Left cardiac atrium (tissue), 4 donors: ENCODE measurements at places on chromosomes 12 and 14.

GRCh38 chr12:843609-844008, 91.2 kb downstream of the WNK1 start:
- no peak for DNase-seq

DNA sequence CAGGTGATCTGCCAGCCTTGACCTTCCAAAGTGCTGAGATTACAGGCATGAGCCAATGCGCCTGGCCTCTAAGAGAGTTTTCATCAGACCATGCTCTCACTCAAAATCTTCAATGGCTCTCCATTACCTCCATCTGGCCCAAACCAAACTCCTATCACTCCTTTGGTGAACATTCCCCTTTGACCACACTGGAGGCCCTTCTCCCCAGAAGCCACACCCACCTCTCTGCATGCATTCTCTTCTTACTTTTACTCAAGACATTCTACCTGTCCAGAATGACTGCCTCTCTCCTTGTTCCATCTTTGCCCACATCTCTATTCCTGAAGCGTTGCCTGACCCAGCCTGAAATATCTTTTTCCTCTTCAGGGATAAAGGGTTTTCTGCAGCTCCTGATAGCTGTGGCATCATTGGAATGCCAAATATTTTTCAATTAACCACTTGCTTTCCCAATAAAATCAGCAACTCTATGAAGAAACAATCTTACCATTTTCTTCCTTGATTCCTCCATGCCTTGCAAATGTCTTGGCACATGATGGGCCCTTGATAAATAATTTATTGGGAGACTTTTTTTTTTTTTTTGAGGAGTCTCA, 15.5 kb downstream of the PLEK2 start:
- DNase-seq = no peak

DNA sequence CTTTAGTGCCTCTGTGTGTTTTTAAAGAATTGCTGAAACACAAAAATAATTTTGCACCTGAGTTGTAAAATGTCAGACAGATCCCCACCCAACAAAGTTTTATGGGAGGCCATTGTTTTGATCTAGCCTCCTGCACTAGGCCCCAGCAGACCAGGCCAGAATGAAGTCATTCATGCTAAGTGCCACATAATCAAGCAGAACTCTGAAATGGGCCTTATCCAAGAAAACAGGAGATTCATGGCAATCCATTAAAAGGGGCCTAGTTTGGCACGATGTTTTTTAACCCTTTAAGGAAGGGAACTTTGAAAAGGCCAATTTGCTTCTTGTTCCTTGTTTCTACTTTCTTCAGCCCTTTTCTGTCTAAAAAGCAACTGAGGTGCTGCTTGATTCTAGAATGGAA, 260.9 kb downstream of the ITPR2 start:
- DNase-seq = no peak

GRCh38 chr14:74962493-74962892, 7.1 kb upstream of the PGF start:
- DNase-seq = no peak

- no peak for DNase-seq
These were observed 39.3 kb upstream of the RTRAF start for GRCh38 chr14:51950007-51950406.

DNA sequence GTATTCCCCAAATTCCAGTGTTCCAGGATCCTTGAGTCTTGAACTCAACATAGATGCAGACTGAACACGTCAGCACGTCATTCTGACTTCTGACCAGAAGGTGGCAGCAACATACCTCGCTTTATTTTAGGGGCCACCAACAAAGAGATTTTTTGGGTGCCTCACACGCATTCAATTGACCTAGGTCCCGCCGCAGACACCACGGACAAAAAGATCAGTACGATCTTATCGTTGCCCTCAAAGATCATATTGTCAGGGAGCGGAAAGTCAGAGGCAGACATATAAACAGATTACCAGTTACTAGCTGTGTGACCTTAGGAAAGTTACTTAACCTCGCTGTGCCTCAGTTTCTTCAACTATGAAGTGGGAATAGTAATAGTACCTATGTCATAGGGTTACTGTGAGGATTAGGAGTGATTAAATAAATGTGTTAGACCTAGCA, 6.5 kb upstream of the PRPH start:
- no peak for DNase-seq

GRCh38 chr14:95054346-95055280, 102.7 kb downstream of the DICER1 start:
- no peak for DNase-seq

DNA sequence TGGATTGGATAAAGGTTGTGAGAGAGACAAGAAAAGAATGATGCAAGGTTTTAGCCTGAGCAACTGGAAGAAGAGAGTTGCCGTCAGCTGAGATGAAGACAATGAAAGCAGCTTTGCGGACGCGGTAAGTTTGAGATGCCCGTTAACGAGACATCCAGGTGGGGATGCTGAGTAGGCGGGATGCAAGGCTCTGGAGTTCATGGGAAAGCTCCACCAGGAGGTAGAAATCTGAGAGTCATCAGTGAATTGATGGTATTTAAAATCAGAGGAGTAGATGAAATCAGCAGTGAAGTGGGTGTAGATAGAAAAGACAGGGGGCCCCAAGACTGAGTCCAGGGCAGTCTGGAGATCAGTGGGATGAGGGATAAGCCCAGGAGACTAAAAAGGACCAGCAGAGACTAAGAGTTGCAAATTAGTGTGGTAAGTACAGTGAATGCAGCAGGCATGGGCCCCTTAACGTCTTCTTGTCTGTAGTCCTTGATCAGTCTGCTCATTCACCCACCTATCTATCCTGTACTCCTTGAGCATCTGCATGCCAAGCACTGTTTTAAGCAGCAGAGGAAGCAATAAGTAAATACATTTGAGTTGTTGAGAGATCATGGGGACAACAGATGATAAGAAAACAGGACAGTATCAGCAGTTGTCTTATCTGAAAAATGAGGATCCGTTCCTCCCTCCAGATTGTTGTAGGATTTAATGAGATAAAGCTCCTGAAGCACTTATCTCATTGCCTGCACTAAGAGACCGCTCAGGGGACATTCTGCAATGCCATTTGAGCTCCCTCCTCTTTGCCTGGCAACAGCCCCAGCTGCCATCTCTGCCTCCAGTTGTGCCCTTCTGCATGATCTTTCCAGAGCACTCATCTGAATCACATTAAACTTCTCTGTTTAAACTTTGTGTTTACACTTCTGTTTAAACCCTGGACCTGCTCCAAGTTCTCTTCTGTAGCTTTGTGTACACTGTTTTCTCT, 91.5 kb downstream of the APAF1 start:
- DNase-seq = no peak

- DNase-seq = no peak
These were observed 19.8 kb upstream of the TUBA1A start for GRCh38 chr12:49208676-49209075.

DNA sequence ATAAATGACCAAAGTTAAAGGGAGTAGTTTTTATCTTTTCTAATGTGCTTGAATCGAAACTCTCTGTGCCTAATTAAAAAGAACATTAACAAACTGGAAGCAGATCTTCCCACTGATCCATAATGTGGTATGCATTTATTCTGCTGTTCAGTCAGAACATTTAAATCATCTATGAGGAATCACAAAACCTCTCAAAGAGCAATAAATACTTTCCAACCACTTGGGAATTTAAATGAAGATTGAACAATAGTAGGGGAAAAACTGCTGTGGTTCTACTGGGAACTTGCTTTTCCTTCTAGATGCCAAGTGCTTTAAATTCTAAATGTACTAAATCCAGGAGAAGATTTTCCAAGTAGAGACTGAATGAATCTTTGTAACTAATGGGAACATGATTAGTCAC, 12.3 kb upstream of the CHPT1 start:
- no peak for DNase-seq

- no peak for DNase-seq
These were observed 223.8 kb downstream of the VRK1 start for GRCh38 chr14:97021001-97021400.

DNA sequence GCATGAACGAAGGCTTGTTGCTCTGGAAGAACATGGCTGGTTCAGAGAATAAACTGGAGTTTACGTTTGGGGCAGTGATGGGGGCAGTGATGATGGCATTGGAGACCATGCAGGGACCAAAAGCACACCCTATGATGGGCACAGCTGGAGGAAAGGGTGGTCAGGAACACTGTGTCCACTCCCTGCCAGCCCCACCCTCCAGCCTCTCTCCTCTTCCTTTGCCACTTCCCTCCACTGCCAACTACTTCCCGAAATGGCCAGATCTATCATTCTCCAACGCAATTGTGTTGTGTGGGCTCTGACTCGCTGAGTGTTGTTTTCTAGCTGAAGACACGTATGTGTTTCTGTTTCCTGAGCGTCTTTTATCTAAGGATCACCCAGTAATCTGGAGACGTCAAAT, 39.3 kb upstream of the GSG1 start:
- peak; percentile 34 for DNase-seq

DNA sequence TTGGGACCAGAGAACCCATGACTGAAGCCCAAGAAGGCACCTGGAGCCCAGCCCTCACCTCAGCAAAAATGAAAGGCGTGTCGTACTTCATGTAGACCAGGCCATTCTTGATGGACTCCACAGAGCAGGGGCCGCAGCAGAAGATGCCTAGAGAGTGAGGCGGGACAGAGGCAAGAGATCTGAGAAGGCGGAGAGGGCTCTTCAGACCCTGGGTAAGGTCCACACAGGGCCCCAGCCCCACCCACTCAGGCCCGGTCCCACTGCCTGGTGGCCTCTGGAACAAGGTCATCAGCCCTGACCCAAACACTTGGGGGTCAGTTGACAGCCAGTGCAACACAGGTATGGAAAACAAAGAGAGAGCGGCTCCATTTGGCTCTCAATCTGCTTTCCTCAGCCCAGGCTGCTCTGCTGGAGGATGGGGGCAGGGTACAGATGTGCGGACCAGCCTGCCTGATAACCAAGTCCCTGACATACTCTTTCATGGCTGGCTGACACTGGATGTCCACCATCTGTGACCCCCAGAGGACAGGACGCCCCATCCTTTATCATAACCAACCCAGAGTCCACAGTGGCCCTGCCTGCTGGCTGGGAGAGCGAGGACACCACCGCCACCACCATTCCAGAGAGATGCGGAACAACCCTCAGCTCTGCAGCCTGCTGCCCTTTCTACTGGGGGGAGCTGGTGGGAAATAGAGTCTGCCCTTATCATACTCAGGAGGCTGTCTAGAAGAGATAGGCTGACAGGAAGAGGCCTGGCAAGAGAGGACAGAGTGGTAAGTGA, 6.9 kb downstream of the TGM1 start:
- DNase-seq = peak; percentile 15

GRCh38 chr12:6980740-6981139, 10.0 kb downstream of the EMG1 start:
- DNase-seq = no peak

GRCh38 chr14:100849115-100849781, 23.3 kb downstream of the MEG3 start:
- no peak for DNase-seq

DNA sequence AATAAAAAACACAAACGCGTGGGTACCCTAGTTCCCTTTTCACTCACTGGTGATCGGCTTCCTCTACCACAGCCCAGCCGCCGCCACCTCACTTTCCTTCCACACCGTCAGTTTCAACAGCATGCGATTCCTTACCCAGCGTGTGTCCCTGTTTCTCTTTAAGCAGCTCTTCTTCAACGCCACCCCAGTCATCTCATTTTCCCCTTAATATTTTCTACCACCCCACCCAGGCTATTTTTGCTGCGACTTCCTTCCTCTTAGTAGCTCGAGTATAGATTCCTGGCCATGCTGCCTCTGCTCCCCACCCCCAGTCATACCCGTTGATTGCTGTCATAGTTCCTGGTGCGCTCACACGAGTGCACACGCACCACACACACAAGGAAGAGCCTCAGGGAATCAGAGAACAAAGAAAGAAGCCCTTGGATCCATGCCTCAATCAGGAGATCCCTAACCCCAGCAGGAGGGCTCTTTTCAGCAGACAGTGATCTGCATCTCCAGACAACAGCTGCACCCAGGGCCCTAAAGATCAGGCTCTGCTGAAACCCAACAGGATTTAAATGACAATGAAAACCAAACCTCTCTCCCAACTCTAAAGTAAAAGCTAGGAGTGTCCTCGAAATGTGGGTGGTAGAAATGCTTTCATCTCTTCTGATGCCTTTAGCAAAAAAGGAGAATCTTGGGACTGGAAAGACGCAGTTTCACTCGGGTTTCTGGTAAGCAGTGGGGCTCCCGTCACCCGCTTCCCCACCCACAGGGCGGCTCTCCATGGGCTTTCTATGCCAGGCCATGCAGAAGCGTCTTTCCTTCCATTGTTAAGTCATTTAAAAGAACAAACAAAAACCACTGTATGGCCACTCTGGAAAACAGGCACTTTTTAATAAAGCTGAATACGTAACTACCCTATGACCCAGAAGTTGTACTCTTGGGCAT, 23.8 kb downstream of the VPS37B start:
- peak; percentile 68 for DNase-seq
